RCC 7860 (cell line): ENCODE measurements at places on chromosomes 7 and 10.
A peak's percentile ranks its signal among the peaks of the same experiment; 100 is the strongest.

GRCh38 chr10:44310762-44311562, 73.9 kb downstream of the CXCL12 start:
- DNase-seq: peak; percentile 27

GRCh38 chr7:12267542-12267941, 56.4 kb downstream of the TMEM106B start:
- DNase-seq: no peak

DNA sequence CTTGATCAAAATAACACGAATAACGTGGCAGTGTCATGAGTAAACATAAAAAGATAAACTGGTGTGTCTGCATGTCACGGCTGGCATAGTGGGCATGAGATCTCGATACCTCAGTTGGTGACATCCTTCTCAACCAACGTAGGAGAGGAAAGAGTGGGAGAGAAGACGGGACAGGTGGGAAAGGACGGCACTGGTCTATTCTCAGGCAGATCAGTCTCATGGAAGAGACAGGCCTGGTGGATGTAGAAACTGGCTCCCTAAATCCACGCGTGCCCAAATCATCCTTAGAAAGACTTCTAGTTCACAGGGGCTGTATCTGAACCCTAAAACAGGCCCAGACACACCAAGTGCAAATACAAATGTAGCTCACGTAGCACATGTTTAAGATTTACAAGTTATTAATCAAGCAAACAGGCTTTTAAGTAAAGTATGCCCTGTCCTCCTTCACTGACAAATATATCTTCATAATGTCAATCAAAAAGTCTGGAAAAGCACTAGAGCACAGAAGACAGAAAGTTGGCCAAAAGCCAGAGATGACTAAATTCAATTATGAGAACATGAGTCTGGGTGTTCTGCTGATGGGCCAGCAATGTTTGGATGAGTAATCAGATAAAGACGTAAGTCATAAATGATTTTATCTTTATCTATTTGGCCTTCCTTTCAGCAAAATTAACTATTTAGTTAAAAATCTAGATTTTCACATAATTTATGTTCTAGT, 56.3 kb downstream of the SFMBT2 start:
- peak; percentile 60 for DNase-seq

DNA sequence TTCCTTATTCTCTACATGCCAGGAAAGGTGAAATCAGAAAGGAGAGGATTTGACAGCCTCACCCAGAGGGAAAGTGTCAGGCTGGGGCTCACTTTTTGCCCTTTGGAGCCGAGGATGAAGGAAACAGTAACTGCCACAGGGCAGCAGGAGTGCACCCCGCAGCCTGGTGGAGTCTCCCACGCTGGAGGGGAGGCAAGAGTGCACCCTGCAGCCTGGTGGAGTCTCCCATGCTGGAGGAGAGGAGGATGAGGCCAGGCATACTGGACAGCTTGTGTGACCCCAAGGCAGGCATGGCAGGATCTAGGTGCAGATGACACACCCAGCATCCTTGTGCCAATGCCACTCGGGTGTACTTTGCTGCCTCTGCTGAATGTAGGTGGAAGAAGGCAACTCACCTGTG, 484.0 kb downstream of the DNAJB6 start:
- DNase-seq: no peak

GRCh38 chr7:80918909-80919721, at the start of gene SEMA3C:
SEMA3C (minus strand) TSS chr7:80919051; CDS start chr7:80916781, 2,270 bp downstream.
- peak; percentile 90 for DNase-seq

GRCh38 chr10:61708846-61709245, 46.1 kb downstream of the CABCOCO1 start:
- no peak for DNase-seq

DNA sequence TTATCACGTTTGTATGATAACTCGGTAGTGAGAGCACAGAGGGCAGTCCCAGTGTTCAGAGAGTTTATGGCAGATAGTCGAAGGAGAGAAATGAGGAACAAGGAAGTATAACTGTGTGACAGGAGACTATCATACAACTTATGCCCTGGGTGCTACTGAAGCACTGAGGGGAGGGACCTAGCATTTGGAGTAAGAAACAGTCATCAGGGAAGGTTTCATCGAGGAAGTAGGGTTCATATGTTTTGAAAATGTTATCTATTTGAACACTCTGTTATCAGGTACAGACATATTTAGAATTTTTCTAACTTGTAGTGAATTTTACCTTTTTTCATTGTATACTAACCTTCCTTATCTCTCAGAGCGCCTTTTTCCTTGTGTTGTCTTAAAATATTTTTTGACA, 1214.4 kb upstream of the C7orf33 start:
- no peak for DNase-seq

DNA sequence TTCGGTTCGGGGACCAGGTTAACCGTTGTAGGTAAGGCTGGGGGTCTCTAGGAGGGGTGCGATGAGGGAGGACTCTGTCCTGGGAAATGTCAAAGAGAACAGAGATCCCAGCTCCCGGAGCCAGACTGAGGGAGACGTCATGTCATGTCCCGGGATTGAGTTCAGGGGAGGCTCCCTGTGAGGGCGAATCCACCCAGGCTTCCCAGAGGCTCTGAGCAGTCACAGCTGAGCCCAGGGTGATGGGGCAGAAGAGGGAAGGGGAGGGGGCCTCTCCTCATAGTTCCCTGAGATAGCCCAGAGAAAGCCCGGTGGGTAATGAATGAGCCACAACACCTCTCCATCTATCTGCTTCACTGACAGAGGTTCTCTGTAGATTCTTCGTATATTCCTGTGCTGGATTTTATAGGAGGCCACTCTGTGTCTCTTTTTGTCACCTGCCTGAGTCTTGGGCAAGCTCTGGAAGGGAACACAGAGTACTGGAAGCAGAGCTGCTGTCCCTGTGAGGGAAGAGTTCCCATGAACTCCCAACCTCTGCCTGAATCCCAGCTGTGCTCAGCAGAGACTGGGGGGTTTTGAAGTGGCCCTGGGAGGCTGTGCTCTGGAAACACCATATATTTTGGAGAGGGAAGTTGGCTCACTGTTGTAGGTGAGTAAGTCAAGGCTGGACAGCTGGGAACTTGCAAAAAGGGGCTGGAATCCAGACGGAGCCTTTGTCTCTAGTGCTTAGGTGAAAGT, 16.4 kb downstream of the PRSS2 start:
- DNase-seq: no peak

DNA sequence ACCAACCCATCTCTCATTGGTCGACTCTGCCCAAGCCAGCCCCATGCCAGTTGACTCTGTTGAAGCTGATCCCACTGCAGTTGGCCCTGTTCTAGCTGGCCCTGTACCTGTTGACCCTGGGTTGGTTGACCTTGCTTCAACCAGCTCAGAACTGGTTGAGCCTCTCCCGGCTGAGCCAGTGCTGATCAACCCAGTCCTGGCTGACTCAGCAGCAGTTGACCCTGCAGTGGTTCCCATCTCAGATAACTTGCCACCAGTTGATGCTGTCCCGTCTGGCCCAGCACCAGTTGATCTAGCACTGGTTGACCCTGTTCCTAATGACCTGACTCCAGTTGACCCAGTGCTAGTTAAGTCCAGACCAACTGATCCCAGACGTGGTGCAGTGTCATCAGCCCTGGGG, 7.4 kb downstream of the PPRC1 start:
- no peak for DNase-seq

DNA sequence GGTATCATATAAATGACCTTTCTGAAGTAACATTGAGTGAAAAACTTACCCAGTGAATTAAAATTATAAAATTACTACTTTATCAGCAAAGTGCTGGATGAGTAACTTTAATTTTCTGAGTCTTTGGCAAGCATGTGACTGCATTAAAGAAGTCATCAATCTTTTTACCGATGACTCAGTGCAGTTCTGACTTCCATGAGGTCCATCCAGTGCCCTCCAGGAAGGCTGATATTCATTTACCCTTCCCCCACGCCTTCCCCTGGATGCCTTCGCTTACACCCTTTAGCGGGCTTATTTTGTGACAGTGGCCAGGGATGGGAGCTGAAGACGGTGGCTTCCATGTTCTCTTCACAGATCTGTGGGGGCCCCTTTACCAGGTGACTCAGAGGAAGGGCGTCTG, 572.9 kb upstream of the PFKP start:
- peak; percentile 33 for DNase-seq

- DNase-seq: no peak
These were observed 88.5 kb downstream of the PPP1R17 start for GRCh38 chr7:31775556-31775955.

GRCh38 chr10:44362866-44363711, 21.8 kb downstream of the CXCL12 start:
- no peak for DNase-seq

GRCh38 chr10:18665815-18666558, 6.8 kb downstream of the ARL5B start:
- DNase-seq: no peak

DNA sequence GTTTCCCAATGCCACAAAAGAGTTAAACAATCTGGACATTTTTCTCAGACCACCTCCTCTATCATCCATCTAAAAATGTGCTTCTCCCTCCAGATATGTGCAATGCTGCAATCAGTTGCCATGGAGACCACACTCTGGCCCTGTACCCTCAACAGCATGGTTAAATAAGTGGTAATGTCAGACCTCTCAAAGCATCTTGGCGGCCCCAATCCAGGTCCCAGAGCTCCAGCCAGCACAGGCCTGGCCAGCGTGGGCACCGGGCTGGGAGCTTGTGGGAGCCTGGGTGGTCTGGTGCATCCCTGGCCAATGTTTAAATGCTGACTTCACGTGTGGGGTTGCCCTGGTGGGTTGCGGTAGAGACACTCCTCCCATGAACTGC, 362.9 kb upstream of the ZNF32 start:
- DNase-seq: no peak

DNA sequence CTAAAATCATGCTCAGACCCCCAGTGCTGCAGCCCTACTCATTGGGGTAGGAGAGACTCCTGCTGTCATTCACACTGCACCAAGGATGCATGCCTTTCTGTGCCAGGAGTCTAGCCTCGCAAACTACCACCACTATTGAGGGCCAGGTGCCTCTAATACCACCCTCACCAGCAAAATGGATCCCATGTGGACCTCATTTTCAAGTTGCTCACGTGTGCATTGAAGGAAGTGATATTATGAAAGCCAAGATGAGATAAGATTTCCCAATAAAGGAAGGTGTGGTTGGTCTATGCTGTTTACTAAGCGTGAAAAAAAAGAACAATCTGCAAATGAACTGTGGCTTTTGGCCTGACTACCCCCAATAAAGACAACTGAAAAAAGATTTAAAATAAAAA, 7.2 kb upstream of the LAMTOR4 start:
- DNase-seq: no peak

DNA sequence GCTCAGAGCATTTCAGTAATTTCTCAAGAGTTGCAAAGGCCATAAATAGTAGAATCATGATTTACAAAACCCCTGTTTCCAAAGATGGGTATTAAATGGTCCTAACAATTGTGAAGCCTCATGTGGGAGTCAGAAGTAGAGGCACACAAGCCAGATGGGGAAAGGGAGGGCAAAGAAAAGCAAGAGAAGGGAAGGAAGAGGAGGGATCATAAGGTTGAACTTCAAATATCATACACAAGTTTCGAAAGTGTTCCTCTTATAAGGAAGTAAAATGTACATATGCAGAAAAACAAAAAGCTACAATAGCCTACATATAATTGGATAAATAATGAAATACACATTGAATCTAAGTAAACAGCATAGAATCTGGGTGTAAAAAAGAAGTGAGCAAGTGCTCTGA, 6.0 kb downstream of the LIPN start:
- DNase-seq: no peak

DNA sequence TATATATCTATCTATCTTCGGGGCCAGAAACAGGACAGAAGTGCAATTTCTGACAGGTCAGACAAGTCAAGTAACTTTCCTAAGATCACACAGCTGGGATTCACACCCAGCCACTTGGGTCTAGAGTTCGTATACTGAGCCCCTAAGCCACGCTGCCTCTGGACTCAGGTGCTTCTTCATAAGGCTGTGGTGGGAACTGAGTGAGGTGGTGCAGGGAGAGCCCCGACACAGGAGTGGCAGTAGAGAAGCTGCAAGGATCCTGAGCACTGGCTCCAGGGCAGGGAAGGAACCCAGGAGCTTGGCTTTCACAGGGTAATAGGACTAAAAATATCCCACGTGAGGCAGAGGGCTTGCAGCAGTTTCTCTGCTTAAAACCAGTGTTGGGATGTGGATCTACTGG, 33.8 kb downstream of the C10orf53 start:
- no peak for DNase-seq

- DNase-seq: no peak
These were observed 173.3 kb upstream of the ZNF804B start for GRCh38 chr7:88586219-88586618.

- DNase-seq: no peak
These were observed 298.9 kb downstream of the TCERG1L start for GRCh38 chr10:131012641-131012985.

- no peak for DNase-seq
These were observed 120.5 kb upstream of the MYO3A start for GRCh38 chr10:25813511-25813910.

- DNase-seq: no peak
These were observed 23.9 kb downstream of the NT5C3A start for GRCh38 chr7:33038639-33039038.
